ENCODE measurements at places on chromosomes 1 and 21.

- peak; percentile 9 for DNase-seq
Measured at GRCh38 chr1:92536211-92536979, 49.7 kb upstream of the GFI1 start.

DNA sequence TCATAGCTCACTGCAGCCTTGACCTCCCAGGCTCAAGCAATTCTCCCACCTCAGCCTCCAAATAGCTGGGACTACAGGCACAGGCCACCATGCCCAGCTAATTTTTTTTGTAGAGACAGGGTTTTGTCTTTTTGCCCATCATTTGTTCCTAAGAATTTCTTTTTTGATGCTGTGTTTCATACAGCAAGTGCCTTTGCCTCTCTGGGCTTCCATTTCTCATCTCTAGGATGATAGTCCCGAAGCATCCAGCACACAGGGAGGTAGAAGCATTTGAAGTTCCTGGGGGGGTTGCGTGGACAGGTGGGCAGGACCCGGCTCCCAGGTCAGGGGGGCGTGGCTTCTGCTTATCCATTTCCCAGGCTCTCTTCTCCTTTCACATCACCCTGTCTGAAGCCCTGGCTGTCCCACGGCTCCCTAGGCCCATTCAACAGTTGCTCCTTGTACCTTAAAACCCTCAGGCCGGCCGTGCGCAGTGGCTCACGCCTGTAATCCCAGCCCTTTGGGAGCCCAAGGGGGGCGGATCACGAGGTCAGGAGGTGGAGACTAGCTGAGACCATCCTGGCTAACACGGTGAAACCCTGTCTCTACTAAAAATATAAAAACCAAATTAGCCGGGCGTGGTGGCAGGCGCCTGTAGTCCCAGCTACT, 3.4 kb downstream of the ATP13A2 start:
- DNase-seq, result no peak

GRCh38 chr1:180268556-180269075, 38.6 kb downstream of the LHX4 start:
- no peak for DNase-seq

DNA sequence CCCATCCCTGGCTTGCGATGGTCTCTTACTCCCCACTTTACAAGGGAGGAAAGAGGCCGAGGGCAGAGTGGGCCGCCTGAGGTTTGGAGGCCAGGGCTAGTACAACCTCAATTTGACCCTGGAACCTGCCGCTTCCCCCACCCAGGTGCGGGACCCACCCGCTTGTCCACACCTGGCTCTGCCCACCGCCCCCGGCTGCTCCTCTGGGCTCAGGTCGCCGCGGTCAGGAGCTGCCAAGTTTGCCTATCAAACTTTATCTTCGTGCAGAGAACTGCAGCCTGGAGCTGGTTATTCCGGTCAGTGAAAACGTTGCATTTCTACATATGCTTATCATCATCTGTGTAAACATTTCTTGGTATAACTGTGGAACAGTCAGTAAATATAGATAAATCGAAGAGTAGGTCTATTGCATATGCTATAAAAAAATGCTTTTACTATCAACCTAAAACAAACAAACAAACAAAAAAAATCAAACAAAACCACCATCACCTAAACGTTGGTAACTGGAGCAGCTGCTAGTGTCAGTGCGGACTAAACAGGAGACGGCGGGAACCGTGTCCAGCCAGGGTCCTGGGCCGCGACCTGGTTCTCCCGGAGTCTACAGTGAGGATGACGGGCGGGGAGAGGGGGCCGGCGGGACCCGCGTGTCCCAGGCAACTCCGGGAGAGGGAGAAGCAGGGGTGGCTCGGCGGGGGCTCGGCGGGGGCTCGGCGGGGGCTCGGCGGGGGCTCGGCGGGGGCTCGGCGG, 906 bp upstream of the ADARB1 start:
- no peak for DNase-seq

DNA sequence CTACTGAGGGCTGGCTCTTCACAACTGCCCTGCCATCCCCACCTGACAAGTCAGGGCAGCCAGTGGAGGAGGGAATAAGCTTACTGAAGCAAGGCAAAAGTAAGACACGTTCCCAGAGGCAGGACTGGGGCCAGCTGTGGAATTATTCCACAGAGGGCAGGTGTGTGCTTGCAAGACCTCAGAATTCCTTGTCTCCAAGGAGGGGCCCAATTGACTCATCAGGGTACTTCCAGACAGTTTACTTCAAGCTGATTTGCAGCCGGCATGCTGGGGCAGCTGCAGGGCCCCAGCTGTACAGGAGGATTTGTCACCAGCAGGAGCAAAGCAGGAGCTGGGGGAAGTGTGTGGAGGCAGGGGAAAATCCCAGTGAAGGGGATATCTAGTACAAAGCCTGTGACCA, 167.5 kb upstream of the CAMK1G start:
- DNase-seq, result no peak
